ENCODE measurements at places on chromosomes 1 and 21.

DNA sequence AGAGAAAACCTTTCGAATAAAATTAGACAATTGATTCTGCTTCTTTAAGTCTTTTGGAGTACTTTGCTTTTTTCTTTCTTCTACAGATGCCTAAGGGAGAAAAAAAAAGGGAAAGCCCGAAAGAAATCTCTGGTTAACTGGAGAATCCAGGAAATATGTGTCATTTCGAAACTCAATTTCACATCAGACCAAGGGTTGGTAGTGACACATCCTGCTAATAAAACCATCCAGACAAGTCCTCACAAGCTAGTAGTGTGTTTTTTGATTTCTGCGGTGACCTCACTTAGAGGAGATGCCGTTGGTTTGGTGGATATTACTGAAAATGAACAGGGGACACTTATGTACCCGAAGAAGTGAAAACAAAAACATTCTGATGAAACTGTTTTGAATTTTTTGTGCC is 726.5 kb upstream of the ADAMTS5 start:
- no peak for DNase-seq

DNA sequence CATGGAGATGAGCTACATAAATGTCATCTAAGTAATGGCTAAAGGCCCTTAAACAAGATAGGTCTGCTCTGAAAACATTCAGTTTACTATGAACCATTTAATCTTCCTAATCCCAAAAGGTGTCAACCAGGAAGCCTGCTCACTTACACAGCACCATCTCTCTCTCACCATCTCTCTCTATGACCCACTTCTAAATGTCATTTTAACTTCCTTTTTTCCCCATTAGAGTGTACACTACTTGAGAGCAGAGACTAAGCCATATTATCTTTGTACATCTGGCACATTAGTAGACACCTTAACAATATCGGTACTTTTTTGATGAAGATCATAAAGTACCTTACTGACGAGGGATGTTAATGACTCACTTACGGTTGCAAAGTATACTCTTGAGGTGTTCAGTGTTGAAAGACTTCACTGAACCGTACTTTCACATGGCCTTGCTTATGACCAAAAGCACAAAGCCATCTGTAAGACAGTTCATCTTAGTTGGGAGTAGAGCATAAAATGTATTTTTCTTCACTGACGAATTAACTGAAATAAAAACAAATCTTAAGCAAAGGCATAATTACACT is 25.4 kb downstream of the FBXO42 start:
- no peak for DNase-seq

GRCh38 chr1:196442366-196442765 is 165.9 kb downstream of the KCNT2 start:
- no peak for DNase-seq

DNA sequence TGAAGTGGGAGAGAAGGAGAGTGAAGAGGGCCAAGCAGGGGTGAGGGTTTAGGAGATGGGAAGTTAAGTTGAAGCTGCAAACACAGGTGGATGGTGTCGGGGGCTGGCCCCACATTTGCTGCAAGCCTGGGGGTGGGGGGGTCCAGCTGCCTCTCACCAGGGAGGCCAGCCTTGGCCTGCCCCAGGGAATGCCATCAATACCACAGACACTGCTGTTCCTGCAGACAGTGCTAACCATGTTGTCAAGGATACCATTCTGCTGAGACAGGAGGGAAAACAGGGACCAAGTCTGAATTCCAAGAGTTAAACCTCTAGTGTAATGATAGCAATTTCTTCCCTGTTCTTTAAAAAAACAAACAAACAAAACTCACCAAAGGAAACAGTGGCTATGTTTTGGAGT is 8.0 kb downstream of the MECR start:
- DNase-seq = no peak

GRCh38 chr1:235864931-235865525 is 1.7 kb downstream of the LYST start:
- peak; percentile 31 for DNase-seq

DNA sequence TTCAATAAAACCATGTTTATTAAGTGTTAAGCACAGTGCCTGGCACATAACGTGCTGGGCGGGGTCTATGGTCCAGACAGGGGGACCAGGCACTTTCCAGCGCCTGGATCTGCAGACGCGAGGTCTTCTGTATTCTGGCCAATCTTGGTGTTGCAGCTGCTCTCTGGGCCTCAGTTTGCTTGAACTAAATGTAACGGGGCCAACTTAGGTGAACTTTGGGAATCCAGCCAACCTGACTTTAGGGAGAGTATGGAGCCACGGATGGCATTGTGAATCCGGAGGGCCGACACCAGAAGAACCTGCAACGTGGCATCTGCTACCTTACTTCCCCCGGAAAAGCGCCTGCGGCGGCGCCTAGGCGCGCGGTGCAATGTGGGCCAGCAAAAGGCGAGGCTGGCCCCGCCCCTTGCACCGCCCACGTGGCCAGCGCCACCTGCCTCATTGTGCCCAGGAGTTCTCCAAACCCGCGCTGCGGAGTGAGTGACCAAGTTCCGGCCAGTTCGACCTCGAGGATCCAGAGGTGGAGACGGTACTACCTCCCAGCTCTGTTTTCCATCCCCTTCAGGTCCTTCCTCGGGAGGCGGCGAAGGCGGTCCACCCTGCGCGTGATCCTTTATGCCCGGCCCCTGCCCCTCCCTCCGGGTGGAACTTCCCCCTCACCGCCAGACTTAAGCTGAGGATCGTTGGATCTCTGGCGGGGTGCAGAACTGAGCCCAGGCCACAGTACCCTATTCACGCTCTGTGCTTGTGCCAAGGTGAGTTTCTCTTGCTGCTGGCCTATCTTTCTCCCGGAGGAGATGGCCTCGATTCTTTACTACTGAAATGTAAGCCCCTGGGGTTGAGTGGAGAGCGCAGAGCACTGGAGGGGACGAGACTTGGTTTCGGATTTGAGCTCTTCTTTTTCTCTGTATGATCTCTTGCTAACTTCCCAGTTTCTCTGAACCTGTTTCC is at the start of gene AKR1A1:
Gene AKR1A1 (plus strand): TSS at position 426 of the 951 bp plus-strand sequence. CDS start 10,969 bp downstream, outside the sequence.
- DNase-seq = peak; percentile 86

DNA sequence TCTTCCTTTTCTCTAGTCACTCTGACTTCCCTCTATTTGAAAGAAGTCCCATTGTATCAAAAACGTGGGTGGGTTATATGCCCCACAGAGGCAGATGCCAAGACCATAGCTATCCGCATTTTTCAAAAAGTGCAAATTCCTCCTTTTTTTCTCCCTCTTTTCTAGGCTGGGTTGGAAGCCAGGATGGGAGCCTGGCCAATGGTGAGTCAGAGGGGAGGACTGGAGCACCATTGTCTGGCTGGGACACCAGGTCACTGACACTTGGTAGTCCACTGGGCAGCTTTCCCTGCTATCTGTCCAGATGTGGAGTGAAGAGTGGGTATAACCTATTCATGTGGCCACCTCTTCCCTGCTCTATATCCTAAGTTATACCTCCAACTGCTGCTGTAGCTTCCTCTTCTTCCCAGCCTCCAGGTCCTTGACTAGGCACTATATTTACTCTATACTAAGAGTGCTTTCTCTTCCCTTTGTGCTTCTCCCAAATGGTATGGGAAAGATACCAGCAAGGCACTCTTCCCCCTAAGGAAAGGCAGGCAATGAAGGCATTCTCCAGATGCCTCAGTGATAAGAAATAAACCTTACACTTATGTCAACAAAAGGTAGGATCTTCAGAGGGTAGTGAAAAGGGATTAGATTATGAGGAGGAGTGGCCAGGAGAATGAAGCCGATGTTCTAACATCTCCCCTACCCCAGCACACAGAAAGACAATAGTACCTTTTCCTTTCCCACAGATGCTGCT is 12.9 kb downstream of the PI4KB start:
- DNase-seq = no peak
